ENCODE measurements at places on chromosomes 5 and 9.
A peak's percentile ranks its signal among the peaks of the same experiment; 100 is the strongest.

- no peak for DNase-seq
Measured at GRCh38 chr9:131714161-131714646, 25.7 kb downstream of the RAPGEF1 start.

DNA sequence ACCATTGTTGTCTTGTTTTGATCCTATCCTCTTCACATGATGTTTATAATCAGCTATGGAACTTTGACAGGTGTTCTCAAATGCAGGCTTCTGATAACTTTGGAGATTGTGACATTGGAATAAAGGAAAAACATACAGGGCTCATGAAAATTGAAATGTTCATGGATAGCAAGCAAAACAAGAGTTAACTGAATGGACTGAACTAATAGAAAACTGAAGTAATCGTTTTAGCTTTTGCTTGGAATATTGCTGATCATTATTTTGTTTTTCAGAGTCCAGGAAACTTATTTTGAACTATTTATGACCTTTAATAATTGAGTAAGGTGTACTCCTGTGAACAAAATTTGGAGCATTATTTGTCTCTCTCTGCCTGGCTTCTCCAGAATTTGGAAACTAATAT, 436.7 kb upstream of the CDH9 start:
- DNase-seq: no peak

DNA sequence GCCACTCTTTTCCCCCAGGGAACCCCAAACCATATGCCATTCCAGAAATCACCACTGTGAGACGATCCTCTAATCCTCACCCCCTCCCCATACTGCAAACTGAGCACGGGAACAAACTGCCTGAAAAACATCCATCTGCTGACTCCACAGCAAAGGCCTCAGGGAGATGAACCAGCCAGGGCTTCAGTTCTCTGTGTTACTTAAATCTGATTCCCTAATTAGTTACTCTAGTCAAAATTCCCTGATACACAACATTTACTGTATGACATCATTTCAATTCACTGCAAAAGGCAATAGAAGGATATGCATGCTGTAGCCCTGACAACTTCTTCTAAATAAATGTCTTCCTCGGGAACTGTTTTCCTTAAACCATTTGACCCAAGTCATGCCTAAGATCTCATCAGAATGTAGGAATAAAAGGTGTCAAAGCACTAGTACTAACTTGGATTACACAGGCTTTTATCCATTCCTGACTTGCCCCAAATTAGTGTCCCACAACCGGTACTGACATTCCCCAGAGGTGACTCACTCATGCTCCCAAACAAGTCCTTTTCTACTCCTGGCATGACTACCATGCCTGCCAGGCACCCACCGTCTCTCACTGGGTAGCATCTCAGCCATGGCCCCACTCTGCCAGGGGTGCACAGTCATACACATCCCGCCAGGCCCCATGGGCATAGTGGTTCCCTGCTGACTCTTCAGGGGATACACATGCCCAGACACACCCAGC, 35.0 kb downstream of the MTX3 start:
- DNase-seq: peak; percentile 96

DNA sequence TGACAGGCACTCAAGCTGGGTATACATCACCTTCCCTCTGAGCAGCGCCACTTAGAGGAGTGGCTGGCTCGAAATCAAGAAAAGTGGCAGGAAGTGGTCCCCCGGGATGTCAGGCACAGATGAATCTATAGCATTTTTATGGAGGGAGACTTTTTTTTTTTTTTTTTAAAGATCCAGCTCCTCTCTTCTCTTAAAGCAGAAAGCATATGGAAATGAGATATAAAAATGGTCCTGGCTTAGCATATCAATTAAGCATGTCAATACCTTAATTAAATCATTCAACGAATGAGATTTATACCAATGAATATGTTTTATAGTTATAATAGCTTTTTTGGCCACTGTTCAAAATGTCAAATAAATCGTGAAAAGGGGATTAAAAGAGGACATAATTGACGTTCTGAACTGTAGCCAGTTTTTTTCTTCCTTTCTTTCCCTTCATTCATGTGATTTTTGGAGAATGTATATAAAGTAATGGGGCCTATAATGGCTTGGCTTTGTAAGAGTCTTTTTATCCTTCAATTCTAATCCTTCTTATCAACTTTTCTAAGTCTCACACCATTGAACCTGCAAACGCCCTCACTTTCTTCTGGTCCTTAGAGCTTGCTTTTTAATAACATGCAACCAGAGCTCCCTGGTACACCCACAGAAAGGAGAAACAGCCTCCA, 319.2 kb upstream of the PANK3 start:
- DNase-seq: no peak

- no peak for DNase-seq
Measured at GRCh38 chr5:126364206-126364902, 58.9 kb upstream of the GRAMD2B start.

DNA sequence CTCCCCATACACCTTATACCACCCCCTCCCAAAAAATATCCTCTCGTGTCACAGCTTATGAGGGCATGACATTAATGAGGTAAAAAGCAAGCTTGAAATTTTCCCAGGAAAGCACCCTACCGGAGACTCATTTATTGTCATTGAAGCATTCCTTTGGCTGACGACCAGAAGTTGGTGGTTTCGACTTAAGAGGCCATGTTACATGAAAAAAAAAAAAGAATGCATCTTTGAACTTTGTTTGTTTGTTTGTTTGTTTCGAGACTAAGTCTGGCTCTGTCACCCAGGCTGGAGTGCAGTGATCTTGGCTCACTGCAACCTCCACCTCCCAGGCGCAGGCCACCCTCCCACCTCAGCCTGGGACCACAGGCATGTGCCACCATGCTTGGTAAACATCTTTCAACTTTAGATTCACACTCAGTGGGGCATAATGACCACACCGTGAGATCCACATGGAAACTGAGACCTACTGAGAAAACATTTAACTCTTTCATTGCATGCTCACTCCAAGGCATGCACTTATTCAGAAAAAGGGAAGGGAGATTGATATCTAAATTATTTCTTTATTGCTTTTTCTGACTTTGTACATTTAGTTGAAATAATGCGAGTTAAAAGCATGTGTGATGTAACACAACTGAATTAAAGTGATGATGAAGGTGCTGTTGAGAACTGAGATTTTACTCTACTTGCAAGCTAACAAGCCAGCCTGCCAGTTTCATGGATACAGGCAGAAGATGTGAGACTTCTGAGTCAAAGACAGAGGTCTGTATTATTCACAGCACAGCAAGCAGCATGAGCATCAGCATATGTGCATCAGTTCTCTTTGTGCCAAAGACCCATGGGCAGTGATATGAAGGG, 5.1 kb upstream of the RAB14 start:
- DNase-seq: no peak
